Right forelimb (tissue), 1 donor: ENCODE measurements at places on chromosomes 5 and 9.

DNA sequence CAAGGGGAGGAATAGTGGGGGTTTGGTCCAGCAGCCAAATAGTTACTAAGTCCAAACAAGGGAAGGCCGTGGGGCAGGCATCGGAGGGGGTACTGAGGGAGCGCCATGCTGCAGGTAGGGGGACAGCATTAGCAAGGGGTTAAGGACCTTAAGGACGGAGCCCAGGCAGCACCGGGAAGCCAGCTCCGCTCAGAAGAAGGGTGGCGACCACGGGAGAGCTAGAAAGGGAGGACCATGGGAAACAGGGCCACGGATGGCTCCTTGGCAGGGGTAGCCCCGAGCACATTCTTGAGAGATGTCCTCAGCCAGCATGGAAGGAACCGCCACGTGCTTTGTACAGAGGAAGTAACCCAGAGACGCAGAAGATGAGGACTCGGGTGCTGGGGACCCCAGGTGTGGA is 76.2 kb upstream of the STXBP1 start:
- no peak for DNase-seq

GRCh38 chr5:61051267-61051666 is 106.3 kb downstream of the NDUFAF2 start:
- no peak for DNase-seq

DNA sequence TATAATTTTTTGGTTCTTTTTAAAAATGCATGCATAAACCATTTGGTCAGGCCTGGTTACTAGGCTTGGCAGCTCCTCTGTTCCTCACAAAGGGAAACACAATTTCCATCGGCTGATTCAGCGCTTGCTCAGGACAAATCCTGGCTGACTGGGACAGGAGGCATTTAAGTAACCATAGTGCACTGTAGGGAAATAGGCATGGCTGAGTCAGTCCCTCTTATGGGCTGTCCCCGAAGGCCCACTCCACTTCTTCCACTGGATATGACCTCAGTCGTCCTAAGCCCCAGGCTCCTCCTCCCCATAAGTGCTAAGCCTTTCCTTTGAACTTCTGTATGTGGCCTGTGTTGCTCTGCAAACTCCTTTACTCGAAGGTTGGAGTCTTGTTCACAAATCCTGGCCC is 71.2 kb upstream of the GLIS3 start:
- no peak for DNase-seq

DNA sequence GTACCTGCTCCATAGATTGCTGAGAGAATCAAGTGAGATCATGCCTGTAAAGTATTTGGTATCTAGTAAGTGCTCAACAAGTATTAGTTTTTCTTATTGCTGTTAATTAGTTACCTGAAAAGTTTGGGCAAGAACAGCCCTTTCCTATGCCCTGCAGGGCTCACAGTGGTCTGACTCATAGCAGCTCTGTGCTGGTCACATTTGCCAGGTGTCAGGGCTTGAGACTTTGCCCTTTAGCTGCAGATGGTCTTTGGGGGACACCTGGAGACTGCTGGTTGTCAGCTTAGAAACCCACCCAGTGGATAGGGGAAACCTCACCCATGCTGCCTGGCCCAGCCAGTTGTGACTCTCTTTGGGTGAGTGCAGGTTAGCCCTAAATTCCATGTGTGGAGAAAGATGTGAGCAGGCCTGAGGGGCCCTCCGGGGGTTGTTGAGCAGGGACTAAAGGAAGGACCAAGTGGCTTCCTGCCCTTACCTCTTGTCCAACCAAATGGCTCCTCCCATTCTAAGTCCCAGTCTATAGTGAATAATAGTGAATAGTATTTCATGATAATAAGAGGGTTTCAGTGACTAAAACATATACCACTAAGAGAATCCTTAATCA is 9.0 kb downstream of the COL27A1 start:
- no peak for DNase-seq

DNA sequence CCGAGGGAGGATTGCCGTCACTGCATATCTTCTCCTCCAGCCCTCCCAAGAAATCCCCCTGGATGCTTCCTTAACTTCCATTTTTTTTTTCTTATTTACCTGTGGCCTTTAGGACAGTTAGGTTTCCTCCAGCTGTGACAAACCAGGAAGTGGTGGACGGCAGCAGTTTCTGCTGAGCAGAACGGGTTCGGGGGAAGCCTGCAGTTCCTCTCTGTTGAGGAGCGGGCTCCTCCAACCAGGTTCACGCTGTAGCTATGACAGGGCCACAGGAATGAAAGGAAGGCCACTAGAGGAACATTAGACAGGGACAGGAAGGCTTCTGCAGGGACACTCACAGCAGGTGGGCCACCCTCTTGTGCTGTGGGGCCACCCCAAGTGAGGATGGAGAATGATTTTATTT is 76.7 kb upstream of the SYK start:
- no peak for DNase-seq

GRCh38 chr5:138163721-138164120 is 14.7 kb downstream of the BRD8 start:
- DNase-seq, result no peak

DNA sequence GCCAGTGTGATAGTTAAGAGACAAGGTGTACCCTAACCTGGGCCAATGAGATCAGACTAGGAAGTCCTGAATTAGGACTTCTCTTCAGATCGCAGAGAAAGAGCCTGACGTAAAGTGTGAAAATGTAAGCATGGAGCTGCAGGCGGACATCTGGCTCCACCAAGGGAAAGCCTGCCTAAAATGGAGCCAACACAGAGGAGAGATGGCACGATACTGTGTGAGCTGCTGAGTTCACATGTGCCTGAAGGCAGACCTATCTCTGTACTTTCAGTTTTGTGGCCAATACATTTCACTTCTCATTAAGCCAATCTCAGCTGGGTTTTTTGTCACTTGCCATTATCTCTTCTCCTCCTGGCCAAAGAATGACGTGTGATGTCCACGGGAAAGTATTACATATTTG is 210.5 kb downstream of the ELAVL2 start:
- DNase-seq, result no peak
